Activated CD8-positive, alpha-beta T cell treated with anti-CD3 and anti-CD28 coated beads for 36 hours (primary cell): ENCODE measurements at places on chromosomes 2 and 18. TPM values are rescaled to one million over a fixed set of nuclear protein-coding genes. Genes with fewer than 3 reads are reported as not detected.

RFX8 gene
- total RNA-seq, result not detected

DNA sequence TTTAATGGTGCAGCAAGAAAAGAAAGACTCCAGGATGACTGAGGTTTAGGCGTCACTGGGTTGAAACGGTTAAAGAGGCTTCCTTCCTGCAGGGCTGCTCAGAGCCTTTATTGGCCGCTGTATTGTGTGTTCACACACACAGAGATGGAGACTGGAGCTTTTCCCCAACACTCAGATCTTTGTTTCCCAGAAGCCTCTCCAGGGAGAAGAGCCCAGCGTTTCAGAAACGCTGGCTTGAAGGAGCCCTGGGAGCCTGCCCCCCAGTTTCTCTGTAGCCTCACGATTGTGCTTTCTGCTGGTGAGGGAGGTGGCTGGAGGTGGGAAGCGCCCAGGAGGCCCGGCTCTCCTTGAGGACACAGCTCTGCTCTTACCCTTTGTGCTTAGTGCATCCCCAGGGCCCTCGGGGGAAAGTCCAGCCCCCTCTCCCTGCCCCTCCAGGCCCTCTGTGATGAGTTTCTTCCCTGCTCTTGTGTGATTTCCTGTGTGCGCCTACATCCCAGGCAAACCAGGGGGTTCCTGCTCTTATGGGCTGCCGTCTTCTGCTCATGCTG is 37.1 kb downstream of the RRM2 start:
- no peak for DNase-seq

- no peak for DNase-seq
Observed at GRCh38 chr2:117858336-117858735, 43.8 kb downstream of the DDX18 start.

RGPD4 gene
- not detected for total RNA-seq

IKZF2 gene
- 28.7 TPM for total RNA-seq

DNA sequence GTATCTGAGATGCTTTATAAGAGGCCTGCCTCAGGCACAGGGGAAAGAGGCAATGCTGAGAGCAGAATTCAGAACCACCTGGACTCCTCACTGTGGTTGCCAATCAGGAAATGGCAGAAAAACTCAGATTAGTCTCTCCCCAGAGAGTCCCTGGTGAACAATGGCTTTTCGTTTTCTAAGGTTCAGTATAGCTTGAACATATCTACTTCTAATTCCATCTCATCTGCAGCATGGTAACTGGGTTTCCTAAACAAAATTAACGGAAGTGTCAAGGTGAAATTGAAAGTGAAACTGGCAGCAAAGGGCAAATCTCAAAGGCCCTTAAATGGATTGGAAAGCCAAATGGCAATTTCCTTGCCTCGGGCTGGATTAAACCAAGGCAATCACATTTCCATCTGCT is 480.2 kb upstream of the ACVR2A start:
- DNase-seq, result no peak

DNA sequence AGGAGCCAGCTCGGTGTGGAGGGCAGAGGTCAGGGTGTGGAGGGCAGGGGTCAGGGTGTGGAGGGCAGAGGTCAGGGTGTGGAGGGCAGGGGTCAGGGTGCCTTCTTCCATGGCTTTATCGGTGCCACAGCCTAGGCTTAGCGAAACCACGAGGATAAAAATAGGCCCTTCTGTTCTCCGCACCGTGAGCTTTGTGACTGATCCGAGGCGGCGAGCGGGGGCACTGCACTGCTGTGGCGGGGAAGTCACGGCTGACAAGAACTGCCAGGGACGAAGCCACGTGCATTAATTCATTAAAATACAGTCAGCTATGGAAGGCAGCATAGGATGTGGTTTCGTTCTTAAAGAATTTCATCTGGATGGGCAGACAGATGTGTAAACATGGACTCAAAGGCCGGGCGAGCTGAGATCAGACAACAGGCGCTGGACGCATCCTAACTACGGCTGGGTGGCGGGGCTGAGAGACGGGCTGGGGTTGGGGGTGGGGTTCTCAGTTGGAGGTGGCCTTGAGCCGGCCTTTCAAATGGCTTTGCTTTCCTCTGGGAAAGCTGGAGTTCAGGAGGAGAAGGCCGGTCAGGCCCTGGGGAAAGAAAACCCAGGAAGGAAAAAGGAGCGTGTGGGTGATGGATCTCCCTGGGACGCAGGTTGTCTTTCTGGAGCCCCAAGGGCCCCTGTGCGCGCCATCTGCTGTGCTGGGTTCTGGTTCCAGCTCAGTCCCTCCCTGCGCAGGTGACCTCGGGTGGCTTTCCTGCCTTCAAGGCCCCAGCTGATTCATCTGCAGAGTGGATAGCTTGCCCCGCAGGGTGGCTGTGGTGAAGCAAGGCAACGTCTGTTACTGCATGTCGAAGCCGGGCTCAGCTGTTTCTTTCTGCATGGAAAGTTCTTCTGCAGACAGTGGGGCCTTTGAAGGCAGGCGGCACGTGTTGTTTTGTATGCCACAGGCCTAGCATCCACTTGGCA is 958 bp upstream of the ALLC start:
- DNase-seq, result no peak

DNA sequence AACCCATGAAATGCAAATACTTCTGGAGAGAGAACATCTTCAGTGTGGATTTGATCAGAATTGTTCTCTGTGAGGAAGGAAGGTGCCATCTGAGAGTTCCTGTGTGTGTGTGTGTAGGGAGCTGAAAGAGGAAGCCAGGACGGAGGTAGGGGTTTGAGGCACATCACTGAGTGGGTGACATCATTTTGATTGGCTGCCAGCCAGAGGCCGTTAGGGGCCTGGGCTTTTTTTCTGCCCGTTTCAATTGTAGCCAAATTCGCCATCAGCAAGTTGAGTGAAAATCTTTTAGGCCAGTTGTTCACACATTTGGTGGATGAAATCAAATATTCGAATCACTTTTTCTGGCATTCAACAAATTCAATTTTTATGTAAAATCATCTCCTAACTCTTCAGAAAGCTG is 48.9 kb downstream of the TSN start:
- DNase-seq, result peak; percentile 28

DNA sequence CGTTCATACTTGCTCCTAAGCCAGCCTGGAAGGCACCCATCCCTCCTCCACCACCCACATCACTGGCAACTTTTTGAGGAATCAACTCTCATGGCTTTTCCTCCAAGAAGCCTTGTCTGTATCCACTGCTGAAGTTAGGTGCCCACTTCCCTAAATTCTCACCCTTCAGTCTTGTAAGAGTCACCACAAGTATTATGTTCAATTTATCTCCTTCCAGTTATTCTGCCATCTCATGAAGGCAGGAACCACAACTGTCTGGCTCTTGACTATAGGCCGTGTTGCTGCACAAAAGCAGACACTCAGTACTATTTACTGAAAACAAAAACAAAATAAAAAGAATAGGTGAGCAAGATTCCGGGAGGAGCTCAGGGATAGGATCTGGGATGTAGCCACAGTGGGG is 234.8 kb downstream of the CYRIA start:
- no peak for DNase-seq
